ENCODE measurements at places on chromosomes 12 and 14. TPM values are rescaled to one million over a fixed set of nuclear protein-coding genes. Genes with fewer than 3 reads are reported as not detected.
A peak's percentile ranks its signal among the peaks of the same experiment; 100 is the strongest.

DNA sequence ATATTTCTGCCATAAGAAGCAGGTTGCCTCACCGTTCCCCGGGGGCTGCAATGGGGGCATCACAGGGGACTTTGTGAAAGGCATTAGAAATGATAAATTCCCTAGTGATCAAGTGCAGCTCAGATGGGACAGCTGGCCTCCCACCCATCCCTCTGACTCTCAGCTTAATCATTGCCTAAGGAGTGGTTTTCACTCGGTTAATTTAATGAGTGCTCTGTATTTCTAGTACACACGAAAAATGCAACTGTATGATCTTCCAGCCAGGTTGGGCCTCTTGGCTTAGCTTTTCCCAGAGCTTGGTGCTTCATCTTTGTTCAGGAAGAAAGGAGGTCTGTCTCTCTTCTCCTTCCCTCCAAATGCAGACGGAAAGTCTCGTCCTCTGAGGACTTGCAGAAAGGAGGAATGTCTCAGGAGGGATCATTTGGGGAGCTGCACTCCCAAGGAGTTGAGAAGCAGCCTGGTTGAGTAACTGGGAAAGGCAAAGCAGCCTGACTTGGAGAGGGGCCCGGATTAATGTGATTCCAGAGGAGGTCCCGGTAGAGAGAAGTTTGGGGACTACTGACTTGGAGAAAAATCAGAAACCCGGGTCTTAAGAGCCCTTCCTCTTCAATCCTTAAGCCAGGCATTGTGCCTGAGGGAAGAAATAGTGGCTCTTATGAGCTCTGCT is 7.2 kb downstream of the CD9 start:
- no peak for DNase-seq
- peak overlapping the region; percentile 9 for H3K4me3 ChIP-seq
- no peaks in the 10 kb centered on the region for H3K27me3 ChIP-seq
- peaks cover 59% of the 10 kb centered on the region for H3K4me1 ChIP-seq
- H3K36me3 ChIP-seq = no peaks in the 10 kb centered on the region
- peak overlapping the region; percentile 97 for H3K27ac ChIP-seq

DNA sequence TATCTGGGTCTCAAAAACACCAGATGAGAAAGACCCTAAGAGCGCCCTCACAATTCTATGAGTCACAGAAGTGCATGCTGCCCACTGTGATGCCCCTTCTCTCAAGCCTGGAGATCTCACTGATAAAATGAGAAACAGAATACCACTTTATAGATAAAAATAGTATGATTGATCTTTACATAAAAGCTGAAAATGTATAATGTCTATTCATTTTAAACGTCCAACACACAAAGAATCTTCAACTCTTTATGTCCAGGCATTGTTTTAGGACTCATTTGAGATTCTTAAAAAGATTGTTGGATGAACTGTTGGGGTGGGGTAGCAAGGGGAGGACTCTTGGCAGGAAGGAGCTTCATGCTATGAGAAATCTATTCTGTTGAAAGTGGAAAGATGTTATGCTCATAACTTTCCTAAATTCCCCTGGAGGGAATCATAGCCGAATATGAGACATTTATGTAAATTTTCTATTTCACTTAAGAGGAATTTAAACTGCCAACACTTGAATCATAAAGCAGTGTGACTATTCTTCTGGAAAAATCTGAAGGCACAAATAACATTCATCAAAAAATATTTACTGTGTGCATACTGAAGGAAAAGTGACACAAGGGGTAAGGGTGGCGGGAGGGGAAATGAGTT is 174.6 kb downstream of the STXBP6 start:
- H3K36me3 ChIP-seq = no peaks in the 10 kb centered on the region
- H3K27me3 ChIP-seq = no peaks in the 10 kb centered on the region
- H3K4me1 ChIP-seq = no peaks in the 10 kb centered on the region
- no peak overlapping the region for H3K4me3 ChIP-seq

DNA sequence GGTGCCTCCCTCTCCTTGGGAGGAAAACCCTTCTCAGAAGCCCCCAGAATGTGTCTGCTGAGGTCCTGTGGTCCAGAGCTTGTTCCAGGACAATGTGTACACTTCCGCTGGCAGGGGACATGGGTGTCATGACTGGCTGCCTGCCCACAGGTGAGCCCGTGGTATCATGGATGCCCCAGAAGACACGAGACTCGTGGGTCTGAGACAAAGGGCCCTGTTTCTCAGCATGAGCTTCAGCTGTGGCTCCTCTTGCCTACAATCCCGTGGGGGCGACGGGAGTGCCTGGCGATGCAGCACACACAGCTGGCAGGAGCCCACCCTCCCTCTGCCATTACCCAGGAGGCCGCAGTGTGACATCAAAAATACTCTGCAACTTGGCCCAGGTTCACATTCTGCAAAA is 7.0 kb downstream of the TMEM121 start:
- H3K36me3 ChIP-seq = no peaks in the 10 kb centered on the region
- no peak overlapping the region for H3K27ac ChIP-seq
- no peaks in the 10 kb centered on the region for H3K27me3 ChIP-seq
- H3K4me1 ChIP-seq = peaks cover 6% of the 10 kb centered on the region
- H3K4me3 ChIP-seq = no peak overlapping the region

Gene PRR4
- 22.7 TPM for total RNA-seq

Gene IL23A
- not detected for total RNA-seq

Measured in thoracic aorta (tissue), 2 donors.